ENCODE measurements at places on chromosomes 3 and 15.

DNA sequence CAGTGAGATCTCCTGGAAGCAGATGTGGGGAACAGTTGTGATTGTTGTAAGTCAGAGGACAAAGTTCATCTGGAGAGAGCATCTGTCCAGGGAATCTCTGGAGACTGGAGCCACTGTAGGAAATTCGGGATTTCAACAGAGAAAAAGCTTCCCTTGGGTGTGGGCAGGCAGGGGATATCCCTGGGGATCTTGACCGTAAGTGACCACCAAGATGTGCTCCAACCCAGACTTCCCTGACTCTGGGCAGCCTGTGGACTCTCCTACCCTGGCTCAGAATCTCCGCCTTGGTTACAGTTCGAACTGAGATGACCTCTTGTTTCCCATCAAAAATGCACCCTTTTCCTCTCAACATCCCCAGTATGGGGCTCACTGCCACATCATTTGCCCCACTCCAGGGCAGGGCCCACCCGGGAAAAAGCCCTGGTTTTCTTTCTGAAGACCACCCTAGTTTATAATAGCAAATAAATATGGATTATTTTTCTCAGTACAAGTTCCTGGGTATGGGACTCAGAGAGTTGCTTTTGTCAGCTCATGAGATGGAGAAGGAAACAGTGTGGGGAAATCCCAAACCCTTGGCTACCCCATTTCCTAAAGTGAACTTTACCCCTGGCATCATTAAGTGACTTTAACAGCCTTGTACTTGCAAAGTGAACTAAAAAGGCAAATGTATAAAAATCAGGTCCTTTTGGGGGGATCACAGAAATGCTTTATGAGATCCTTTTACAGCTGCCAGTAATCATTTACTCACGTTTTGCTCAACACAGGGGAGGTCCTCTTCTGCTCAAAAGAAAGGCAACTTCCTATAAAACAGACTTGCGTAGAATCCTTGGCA, 89.9 kb downstream of the CCNL1 start:
- DNase-seq = no peak

GRCh38 chr15:101537483-101538080, 48.1 kb upstream of the PCSK6 start:
- peak; percentile 74 for DNase-seq

GRCh38 chr3:172216911-172217310, 177.5 kb downstream of the FNDC3B start:
- DNase-seq = no peak

GRCh38 chr3:111311126-111311525, 230.9 kb upstream of the CD96 start:
- no peak for DNase-seq

- DNase-seq = peak; percentile 10
These were observed 96.7 kb upstream of the NECTIN3 start for GRCh38 chr3:110974902-110975301.

DNA sequence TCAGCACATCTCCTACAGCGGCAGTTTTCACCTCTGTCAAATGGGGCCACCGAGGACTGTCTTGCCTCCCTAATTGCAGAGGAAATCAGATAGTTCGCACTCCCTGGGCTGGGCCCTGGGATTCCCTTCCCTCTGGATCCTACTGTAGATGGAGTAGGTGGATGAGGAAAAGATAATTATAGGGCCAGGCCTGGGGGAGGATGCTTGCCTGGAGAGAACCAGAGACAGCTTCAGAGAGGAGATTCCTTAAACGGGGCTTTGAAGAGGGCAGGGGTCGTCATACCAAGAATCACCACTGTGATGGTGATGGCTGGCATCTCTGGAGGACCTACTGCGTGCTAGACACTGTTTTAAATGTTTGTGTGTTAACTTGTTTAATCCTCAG, 50.8 kb upstream of the SLC6A6 start:
- no peak for DNase-seq

- DNase-seq = no peak
These were observed 25.7 kb downstream of the RGMA start for GRCh38 chr15:93063262-93063671.

DNA sequence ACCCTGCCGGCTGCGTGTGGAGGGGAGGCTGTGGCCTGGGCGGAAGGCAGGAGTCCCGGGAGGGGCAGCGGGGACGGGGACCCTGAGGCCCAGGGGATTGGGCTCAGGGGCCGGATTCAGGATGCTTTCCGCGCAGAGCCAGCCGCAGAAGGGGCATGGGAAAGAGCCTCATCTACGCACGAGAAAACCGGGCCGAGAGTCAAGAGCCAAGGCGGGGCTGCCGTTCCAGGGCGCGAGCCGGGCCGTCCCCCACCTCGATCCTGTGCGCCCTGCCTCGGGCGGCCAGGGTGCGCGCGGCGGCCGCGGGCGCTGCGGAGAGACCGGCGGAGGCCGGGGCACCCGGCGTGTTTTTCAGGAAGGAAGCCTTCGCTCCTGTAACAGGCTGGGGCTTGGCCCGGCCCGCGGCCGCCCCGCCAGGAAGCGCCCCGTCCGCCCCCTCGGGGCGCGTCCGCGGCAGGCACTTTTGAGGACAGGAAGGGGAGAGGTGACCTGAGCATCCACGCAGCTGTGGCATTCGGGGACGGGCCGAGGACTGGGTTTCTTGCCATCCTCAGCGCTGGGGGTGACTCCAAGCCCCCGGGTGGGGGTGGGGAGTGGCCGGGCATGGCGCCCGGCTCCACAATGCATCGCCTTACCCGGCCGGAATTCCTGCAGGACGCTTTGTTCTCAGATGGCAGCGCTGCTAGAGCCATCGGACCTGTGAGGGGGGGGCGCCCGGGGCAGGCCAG, 62.3 kb upstream of the GATA2 start:
- DNase-seq = no peak

DNA sequence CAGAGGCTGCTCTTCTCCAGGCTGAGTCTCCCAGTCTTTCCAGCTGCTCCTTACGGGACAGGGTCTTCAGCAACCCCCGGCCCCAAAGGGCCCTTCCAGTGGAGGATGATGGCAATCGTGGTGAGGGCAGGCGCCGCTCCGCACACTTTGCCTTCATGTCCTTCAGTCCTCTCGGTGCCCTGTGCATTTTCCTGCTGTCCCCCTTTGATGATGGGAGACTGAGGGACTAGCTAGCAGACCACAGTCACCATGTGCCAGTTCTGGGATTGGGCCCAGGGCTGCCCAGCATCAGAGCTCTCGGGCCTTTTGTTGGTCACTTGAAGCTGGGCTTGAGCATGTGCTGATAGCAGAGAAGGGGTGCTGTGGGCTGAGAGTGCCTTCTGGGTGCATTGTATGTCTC, 8.8 kb upstream of the TXNRD3 start:
- no peak for DNase-seq

DNA sequence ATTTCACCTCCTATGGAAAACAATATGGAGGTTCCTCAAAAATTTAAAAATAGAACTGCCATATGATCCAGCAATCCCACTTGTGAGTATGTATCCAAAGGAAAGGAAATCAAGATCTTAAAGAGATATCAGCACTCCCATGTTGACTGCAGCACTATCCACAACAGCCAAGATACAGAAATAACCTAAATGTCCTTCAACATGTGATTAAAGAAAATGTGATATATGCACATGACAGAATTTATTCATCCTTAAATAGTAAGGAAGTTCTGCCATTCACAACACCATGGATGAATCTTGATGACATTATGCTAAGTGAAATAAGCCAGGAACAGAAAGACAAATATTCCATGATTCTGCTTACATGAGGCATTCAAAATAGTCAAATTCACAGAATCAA, 303.6 kb upstream of the LRRN1 start:
- no peak for DNase-seq

- DNase-seq = no peak
These were observed 57.8 kb upstream of the ETV5 start for GRCh38 chr3:186166491-186167288.

GRCh38 chr15:90686435-90687218, 30.5 kb upstream of the BLM start:
- no peak for DNase-seq

GRCh38 chr3:156772588-156773206, 53.5 kb upstream of the LEKR1 start:
- DNase-seq = no peak

GRCh38 chr3:17431004-17431403, 311.4 kb downstream of the TBC1D5 start:
- DNase-seq = no peak

GRCh38 chr3:42387802-42388651, 22.4 kb downstream of the LYZL4 start:
- no peak for DNase-seq

- no peak for DNase-seq
These were observed 162.8 kb downstream of the CD47 start for GRCh38 chr3:107928084-107928445.

GRCh38 chr3:56976651-56977560, 83.6 kb upstream of the SPATA12 start:
- DNase-seq = no peak

GRCh38 chr15:89836267-89837133, 21.8 kb upstream of the ANPEP start:
- peak; percentile 71 for DNase-seq

All from foreskin melanocyte (primary cell).